ENCODE measurements at places on chromosomes 1 and 21.

DNA sequence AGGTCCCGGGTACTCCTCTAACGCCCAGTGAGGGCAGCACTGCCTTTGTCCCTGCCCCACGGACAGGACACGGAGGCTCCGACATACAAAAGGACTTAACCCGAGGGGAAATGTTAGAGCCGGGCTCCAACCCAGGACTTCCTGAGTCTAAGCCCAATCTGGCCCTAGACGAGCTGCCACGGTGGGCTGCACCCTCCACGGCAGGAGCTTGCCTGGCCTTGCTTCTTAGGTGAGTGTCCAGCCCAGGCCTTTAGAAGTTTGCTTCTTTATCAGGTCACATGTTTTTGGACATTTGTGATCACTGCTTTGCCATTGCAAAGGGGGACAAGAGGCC, 11.0 kb upstream of the TMEM200B start:
- DNase-seq = no peak

DNA sequence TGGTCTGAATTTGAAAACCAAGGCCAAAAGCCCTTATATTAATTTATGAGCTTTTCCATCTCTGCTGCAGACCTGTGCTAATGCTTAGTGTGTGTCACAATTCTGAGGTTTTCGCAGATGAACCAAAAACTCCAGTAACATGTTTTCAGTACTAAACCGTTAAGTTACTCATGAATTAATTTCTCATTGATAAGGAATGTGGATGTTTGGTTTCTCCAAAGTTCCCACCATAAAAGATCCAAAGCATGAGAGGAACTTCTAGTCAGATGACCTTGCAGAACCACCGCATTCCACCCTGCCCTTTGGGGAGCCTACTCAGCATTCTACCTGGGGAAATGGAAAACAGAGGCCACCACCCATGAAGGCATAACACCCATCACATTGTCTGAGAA, 7.5 kb upstream of the LEPR start:
- DNase-seq = no peak

- no peak for DNase-seq
Measured at GRCh38 chr1:51415963-51416362, 85.6 kb upstream of the TTC39A start.

DNA sequence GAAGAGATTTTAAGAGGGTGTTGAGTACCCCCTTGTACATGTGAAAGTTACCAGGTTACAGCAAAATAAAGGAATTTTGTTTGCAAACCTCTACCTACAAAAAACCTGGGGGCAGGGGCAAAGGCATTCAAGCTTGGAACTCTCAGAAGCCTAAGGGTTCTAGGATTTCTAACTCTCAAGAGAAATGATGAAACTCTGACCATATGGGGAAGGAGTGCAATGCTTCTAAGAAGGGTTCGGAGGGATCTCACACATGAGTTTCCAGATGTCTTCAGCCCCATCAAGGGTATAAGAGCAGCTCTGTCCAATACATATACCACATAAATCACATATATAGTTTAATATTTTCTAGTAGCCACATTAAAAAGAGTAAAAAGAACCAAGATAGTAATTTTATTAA, 7.3 kb upstream of the FCGR2A start:
- no peak for DNase-seq

DNA sequence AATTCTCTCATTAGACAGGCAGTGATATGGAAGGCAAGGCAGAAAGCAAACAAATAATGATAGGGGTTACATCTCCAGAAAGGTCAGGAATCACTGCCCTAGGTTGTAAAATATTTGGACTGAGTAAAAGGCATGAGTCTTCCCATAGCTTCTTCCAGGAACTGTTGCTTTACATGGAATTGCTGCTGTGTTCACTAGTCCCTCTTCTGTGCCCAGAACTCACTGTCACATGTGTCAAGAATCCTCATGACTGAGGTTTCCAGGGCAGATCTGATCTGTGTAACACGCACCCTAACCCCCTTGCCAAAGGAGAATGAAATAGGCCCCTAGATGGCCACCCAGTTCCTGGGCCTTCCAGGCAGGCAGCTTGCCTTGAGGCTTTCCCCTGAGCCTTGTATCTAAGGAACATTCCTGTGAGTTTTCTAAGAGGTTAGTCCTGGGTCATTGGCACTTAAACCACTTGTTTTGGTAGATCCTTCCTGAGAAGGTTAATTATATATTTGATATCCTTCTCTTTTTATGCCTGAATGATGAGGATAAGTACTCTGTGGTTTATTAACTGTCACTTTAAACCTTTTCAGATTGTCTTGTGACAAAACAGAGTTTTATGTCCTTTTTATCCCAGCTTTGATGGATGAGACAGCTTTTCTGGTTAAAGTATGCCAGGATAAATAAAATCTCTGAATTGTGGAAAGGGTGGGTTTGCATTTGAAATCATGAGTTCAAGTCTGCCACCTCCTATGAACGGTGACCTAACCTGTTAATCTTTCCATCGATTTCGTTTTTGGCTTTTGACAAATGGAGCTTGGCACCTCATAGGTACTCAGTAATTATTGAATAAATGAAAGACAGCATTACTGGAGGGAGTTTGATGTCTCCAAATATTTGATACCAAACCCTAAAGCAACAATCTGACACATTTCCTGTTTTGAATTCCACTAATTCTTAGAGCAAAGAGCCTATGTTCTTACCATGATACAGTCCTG, 163.3 kb downstream of the DHRS3 start:
- DNase-seq = no peak

DNA sequence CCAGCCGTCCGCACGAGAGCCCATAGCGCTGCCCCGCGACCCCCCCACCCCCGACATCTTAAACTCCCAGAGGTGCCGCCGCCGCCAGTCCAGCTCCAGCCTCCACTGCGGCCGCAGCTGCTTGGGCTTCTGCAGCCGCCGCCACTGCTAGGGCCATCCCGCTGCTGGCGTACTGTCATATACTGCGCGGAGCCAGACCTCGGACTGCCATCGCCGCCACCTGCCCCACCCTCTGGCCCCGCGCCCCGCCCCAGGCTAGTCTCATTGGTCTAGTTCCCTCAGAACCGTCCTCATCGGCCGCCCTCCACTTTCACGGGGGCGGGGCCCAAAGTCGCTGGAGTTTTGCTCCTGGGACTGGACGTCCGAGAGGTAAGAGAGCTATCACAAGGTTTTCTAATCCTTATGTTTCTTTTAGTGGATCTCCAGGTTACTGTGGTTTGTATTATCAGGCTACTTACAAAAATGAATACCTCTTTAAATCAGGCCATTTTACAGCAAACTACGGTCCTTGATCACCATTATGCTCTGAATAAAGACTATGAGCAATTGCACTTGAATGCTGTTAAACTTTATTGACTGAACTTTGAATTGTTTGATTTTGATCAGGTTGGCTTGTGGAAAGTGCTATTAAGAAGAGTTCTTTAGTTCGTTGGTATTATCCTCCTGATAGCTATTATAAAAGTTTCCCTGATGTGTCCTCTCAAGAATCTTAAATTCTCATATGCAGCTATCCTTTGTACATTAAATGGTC, 2.8 kb upstream of the CD1D start:
- peak; percentile 91 for DNase-seq

- no peak for DNase-seq
Measured at GRCh38 chr1:239061770-239062169, 324.6 kb upstream of the CHRM3 start.

- peak; percentile 90 for DNase-seq
Measured at GRCh38 chr1:180930687-180931086, 18.0 kb downstream of the KIAA1614 start.

DNA sequence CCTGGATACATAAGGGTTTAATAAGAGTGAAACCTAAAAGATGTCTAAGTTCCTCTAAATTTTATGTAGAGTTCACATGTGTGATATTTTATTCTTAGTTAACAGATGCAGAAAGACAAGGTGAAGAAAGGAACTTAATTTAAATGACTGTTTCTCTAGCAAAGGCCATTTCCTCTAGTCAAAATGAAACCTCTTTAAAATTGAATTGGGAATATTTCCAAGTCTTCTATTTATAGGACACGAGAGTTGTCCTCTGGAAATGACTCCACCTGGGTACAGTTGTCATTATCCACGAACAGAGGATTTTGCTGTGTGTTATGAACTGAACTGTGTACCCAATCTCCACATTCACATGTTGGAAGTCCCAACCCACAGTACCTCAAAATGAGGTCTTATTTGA, 64.5 kb upstream of the KCNK1 start:
- no peak for DNase-seq

- no peak for DNase-seq
Measured at GRCh38 chr1:175134500-175134899, 58.1 kb downstream of the KIAA0040 start.

DNA sequence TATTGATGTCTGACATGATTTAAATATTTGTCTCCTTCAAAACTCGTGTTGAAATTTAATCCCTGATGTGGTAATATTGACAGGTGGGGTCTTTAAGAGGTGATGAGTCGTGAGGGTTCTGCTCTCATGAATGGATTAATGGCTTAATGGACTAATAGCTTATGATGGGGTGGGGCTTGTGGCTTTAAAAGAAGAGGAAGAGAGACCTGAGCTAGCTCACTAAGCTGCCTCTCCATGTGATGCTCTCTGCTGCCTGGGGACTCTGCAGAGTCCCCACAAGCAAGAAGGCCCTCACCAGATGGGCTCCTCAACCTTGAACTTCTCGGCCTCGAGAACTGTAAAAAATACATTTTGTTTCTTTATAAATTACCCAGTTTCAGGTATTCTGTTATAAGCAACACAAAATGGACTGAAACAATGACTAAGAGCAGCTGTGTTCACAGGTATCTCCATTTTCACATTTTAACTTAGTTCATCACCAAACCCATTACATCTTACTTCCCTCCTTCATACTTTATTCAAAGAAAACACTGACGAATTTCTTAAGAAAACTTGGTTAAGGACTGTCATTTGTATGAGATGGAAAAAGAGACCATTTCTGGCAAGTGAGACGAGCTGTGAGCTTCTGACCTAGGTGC, 12.1 kb upstream of the AIM2 start:
- DNase-seq = no peak

- no peak for DNase-seq
Measured at GRCh38 chr21:9753943-9754342, 767.4 kb upstream of the TPTE start.

- no peak for DNase-seq
Measured at GRCh38 chr1:92298213-92298572, 594 bp downstream of the GLMN start.

GRCh38 chr1:86296305-86297205, 99.6 kb downstream of the ODF2L start:
- no peak for DNase-seq

- DNase-seq = no peak
Measured at GRCh38 chr1:240000634-240001033, 91.0 kb upstream of the FMN2 start.

GRCh38 chr1:178126261-178126660, 32.4 kb downstream of the RASAL2 start:
- DNase-seq = no peak

GRCh38 chr1:161119092-161119903, 1.4 kb downstream of the NIT1 start:
- peak; percentile 78 for DNase-seq

DNA sequence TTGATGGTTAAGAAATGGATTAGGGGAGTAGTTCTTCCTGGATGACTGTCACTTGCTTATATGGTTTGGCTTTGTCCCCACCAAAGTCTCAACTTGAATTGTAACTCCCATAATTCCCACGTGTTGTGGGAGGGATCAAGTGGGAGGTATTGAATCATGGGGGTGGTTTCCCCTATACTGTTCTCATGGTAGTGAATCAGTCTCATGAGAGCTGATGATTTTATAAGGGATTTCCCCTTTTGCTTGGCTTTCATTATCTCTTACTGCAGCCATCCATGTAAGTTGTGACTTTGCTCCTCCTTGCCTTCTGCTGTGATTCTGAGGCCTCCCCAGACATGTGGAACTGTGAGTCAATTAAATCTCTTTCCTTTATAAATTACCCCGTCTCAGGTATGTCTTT, 1621.1 kb downstream of the MRPL39 start:
- DNase-seq = no peak

GRCh38 chr1:198158735-198159589, 2.2 kb downstream of the NEK7 start:
- DNase-seq = peak; percentile 92

- DNase-seq = no peak
Measured at GRCh38 chr21:30718239-30718909, at the start of gene KRTAP21-3. KRTAP21-3 (minus strand) TSS chr21:30718777; CDS start chr21:30718759, 18 bp downstream.

- no peak for DNase-seq
Measured at GRCh38 chr1:84855168-84855567, 37.8 kb downstream of the LPAR3 start.

GRCh38 chr1:19044975-19045831, 88.7 kb upstream of the IFFO2 start:
- no peak for DNase-seq

DNA sequence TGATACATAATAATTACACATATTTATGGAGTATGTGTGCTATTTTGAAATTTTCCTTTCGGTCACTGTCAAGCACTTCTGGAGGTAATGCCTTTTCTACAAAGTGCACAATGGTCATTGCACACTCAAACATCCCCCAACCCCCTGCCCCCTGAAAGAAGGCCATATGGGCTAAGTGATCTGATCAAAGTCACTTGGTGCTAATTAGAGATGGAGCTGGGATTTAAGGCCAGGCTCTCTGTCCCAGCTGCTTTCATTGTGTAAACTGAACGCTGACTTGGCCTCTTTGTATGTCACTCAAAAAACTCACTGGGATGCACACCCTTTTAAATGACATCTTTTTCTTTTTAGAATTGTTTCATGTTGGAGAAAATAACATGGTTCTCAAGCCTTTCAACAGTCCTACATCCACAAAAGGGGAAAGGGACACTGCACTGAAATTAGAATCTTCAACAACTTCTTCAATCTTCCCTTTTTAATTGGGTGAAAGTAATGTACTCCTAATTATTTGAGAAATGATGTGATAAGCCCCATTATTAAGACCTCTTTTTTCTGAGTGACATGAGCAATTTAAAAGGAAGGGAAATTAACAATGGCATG, 149.2 kb downstream of the ST6GALNAC5 start:
- no peak for DNase-seq

DNA sequence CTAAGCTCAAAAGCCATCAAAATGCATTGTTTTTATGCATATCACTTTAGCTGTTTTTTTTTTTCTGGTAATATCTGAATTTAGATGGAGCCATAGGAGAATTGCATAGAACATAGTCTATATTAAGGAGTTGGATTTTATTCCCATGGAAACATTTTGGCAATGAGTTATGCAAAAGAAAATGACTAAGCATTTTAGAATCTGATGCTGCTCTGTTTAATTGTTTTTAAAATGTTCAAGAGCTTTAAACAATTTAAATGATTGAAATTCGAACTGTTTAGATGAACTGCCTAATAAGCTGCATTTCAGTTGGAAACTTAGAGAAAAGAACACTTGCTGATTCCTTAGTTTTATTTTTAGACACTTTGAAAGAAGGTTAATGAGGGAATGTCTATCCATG, 1531.5 kb upstream of the B3GALT2 start:
- no peak for DNase-seq

DNA sequence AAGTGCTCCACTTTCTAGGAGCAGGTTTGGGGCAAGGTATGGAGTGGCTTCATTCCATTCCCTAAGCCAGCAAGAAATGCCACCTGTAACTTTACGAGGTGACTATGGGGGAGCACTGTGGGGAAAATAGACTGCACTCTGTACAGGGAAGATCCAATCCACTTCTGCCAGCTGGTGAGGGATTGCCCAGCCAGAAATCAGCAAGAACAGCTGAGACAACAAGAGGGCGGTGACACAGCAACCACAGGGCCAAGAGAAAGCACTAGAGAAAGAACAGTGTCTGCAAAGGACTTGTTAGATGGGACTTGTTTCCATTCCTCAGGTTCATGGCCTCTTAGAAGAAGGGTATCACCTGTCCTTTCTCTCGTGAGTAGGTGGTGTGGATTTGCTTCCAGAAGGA, 19.6 kb downstream of the CAPN8 start:
- no peak for DNase-seq

GRCh38 chr1:21304488-21304887, 14.2 kb upstream of the ECE1 start:
- DNase-seq = no peak

All from BE2C (cell line).